CD4-positive, alpha-beta T cell treated with Interleukin-15 for 4 hours (primary cell): ENCODE measurements at places on chromosomes 7 and 10.

DNA sequence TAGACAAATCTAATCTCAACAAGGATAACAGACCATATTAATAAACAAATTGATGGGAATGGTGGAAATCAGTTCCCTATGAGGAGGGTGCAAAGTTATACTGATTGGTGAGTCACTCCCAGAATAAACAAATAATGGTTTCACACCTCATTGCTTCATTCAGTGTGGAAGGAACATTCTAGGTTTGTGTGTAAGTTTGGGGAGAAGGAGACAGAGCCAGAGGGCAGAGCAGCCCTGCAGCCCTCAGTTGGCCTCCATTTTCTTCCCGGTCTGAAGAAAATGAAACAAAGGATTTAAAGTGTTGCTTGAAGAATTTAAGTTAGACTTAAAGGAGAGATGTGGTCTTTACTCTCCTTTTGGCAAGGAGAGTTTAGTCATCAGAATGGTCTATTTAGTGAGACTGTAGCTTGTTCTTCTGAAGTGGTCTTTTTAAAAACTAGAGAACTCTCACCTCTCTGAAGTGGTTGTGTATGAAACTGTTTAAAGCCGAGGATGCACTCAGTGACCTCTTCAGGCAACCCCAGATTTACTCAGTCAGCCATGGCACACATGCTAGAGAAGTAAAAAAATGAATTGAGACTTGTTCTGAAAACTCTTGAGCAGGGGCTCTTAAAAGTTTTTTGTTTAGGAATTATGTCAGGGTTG, 27.2 kb downstream of the IKZF1 start:
- DNase-seq, result peak; percentile 72

DNA sequence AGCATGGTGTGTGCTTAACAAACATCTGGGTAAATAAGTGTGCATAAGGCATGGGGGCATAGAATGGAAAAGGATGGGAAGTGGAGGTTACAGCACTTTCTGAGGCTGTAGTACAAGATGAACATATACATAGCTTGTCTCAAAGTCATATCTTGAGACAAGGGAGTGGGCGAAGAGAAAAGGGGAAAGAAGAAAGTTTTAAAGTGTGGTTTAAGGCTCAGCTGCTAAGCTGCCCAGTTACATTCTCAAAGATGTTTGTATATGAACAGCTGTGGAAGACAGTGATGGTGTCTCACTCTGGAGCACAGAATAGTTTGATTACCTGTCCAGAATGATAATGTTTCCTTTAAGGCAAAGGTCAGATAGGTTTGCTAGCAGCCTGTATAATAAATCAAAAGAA, 61.9 kb upstream of the LANCL2 start:
- no peak for DNase-seq

- DNase-seq, result no peak
Measured at GRCh38 chr10:32372000-32372875, 25.3 kb upstream of the EPC1 start.

DNA sequence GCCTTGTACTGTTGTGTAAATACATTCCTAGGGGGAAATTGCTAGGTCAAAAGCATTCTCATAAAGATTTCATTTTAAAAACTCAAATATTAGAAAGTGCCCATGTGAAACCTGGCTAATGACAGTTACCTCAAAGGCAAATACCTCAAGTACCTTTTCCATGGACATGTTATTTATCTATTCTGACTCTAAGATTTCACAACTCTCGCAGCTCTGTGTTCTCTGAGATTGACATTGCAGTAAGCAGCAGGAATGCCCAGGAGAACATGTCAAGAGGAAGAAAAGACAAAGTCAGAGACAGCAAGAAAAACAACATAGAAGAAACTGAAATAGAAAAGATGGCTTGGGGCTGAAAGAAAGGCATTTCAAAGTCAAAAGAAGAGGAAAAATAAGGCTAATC, 187.4 kb downstream of the CYP26A1 start:
- no peak for DNase-seq

DNA sequence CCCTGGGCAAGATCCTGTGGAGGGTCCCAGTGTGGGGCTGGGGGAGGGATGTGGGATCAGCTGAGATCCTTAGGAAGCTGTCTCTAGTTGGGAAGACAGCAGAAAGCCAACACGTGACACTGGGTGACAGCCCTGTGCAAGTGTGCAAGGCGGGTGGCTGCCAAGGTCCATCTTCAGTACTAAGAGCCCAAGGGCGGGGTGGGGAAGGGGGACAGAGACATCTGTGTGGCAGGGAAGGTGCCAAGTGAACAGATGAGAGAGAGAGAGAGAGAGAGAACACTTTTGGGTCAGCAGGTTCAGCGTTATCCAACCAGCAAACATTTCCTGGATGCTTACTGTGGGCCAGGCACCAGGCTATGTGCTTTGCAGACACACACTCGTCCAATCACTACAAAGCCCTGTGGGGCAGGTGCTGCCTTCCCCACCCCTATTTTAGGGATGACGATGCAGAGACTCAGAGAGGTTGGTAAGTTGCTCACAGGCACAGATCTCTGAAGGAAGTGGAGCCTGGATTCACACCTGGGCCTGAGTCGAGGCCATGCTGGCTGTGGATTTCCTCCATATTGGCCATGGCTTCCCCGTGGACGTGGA, 135.7 kb downstream of the GRK5 start:
- DNase-seq, result no peak

DNA sequence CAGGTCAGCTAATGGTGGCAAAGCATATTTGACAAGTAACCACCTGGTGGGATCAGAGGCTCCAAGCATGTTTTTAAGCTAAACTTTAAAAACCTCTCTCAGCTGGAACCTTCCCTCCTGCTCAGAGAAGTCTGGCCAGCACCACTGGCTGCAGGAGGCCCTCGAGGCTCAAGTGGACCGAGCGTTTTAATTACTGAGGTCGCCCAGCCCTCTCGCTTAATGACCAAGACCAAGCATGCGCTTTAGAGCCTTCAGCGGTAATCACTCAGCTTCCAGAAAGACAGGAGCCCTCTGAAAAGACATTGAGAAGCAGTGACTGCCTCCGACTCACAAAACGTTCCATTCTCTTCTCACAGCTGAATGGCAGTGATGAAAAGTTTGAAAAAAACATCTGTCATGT, 383.4 kb upstream of the ADARB2 start:
- no peak for DNase-seq

DNA sequence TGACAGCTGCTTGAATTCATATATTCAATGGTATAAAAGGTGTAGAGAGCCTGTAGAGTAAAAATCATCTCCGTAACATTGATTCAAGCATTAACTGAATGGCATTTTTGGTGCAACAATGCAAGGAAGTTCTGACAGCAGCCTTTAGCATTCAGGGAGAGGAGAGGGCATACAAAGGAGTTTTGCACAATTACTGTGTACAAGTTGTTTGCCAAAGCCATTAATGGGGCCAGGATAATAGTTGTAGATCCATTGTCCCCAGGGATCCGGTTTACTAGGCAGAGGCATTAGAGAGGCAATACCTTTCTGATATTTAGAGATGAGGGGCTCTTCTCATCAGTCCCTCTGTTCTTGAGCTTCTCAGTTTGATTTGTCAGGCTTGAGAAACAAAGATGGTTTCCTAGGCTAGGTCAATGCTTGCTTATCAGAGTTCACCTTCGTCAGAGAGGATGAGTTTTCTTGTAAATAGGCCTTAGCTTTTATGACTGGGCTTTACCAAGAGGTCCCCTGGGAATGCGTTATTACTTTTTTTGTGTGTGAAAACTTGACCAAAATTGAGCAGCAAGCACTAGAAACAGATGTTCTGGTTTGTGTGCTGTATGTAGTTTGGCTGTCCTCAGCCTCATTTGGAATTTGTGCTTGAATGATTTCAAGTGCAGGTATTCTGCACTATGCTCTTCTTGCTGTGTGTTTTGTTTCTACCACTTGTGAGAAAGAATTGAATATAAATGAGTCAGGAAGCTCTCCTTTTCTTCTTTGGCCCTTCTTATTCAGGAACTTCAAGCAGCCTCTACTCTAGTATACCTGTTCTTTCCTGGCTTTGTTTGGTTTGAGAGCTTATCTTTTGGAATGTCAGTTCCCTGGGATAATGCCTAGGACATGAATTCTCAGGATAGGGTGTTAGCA, 32.0 kb downstream of the SND1 start:
- DNase-seq, result no peak

DNA sequence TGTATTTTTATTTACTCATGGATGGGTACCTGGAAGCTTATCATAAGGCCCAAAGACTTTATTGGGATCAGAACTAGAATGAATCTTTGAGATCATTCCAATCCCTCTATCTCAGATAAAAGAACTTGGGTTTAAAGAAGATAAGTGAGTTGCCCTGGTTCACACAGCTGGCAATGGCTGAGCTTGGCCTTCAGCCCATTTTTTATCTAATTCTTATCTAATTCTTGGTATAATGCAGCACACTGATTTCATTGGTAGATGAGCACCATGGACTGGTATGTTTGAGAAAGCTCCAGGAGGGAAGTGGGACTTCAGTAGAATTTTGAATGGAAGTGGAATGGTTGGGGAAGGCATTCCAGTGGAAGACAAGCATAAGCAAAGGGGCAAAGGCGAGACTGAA, 558.9 kb downstream of the REEP3 start:
- DNase-seq, result no peak

DNA sequence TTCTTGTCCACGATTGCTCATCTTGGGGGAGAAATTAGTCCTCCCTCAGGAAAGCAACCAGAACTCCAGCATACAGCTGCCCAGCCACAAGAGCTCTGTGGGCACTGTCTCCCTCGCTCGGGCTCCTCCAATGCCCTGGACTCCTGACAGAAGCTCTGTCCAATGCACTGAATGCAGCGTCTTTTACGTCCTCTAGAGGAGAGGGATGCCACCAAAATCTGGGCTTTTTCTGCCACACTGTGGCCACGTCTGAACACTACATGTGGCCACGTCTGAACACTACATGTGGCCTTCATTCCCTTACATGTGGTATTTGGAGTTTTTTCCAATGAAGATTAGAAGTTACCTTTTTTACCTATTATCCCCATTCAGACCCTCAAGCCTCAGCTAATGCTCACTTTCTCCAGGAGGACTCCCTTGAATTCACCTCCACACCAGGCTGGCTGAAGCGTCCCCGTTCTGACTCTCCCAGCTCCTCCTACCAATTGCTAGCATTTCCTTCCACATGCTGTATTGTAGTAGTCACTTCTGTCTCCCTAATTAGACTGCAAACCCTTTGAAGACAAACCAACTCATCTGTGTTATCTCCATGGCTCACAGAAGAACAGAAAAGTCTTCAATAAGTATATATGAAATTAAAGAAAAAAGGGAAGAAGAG, 134.3 kb upstream of the PDE1C start:
- no peak for DNase-seq

DNA sequence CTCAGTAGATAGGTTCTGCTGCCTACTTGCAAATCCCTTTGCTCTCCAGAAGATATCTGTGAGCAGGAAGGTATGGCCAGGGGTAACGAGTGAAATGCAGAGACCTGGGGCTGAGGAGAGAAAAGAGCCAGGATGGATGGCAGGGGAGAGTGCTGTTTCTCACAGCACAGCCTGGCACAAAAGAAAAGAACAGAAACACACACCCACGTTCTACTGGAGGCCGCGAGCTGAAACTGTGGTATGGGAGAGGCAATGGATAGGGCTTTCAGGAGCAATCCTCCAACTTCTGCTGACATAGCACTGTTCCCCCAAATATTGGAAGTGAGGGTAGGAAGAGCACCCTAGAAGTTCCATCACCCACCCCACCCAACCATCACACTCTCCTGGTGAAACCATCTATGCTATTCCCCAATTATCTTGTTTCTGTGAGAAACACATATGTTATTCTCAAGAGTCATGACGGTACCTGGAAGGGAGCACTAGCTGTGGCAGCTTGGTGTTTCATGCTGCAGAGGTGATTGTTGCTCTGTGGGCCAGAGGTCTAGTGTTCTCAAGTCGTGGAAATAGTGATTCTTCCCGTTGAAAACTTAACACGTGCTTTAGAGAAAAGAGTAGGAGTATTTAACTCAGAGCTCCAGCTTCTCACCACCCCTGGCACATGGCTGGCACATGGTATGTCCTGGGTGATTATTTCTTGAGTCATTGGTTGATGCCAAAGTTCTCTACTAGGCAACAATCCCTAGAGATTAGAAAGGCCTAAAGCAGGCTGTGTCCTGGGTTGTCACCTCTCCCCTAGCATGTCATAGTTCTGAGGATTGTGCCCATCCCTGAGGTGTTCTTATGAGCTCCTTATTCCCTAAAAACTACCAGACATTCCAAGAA, 198.3 kb downstream of the PLXNA4 start:
- no peak for DNase-seq

DNA sequence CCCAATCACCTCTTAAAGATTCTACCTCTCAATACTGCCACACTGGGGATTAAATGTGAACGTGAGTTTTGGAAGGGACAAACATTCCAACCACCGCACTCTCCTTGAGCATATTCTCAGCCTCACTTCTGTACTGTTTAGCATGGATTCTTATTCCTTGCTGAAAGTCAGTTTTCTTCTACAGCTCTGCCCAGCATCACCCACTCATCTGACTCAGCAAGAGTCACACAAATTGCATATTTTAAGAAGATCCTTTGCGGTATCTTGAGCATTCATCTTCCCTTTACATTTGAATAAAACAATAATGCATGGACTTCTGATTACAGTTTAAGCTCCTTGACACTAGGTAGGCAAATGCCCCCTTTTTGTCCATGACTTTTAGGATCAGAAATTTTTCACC, 251.6 kb upstream of the MKLN1 start:
- no peak for DNase-seq

DNA sequence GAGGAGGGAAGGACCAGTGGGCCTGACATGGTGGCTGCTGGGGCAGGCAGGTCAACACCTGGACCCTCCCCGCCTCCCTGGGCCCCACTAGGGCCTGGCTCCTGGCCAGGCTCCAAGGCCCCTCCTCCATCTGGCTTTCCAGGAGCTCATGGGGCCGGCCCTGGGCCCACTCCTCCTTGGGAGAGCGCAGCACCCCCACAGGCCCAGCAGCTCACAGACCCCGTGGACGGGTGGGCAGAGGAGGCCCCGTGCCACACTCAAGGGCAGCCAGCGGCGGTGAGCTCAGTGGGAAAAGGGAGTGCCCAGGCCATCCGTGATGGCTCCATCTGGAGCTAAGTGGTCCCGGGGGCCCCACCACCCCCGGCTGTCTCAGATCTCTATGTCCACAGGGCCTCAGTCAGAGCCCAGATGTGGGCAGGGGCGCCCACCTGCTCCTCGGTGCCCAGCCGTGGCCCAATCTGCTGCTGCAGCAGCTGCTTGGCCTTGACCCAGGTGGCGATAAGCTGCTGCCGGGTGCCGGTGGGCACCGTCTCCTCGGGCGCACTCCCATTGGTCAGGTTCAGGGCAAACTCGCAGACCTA, 32.8 kb downstream of the CFAP46 start:
- no peak for DNase-seq

GRCh38 chr7:98878365-98879197, at the start of gene TRRAP:
Gene TRRAP, plus strand, starts transcription at chr7:98878532. Its CDS starts 2,619 bp downstream, at chr7:98881151.
- DNase-seq, result peak; percentile 69

GRCh38 chr7:157041004-157041403, 30.5 kb upstream of the MNX1 start:
- no peak for DNase-seq

DNA sequence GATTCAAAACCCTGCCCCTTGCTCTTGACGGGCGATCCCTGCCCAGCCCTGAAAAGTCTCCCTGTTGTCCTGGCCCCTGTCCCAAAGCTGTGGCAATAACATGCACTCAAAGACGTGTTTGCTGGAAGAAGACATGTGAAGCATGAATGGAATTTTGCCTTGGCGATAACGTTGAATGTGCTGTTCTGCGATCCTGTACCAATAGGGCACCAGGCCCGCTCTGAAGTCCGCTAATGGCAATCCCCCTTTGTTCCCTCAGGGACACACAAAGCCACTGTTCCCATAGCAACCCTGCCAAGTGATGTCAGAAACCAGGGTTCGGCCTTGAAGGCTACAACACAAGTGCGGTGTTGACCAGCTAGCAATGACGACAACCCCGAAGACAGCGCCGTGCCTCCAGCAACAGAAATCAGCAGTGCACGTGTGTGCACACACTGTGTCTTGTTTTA, 284.6 kb downstream of the KLF6 start:
- no peak for DNase-seq

- no peak for DNase-seq
Measured at GRCh38 chr10:102069071-102069470, 3.9 kb downstream of the HPS6 start.
